ENCODE measurements at places on chromosomes 4 and X.
A peak's percentile ranks its signal among the peaks of the same experiment; 100 is the strongest.

DNA sequence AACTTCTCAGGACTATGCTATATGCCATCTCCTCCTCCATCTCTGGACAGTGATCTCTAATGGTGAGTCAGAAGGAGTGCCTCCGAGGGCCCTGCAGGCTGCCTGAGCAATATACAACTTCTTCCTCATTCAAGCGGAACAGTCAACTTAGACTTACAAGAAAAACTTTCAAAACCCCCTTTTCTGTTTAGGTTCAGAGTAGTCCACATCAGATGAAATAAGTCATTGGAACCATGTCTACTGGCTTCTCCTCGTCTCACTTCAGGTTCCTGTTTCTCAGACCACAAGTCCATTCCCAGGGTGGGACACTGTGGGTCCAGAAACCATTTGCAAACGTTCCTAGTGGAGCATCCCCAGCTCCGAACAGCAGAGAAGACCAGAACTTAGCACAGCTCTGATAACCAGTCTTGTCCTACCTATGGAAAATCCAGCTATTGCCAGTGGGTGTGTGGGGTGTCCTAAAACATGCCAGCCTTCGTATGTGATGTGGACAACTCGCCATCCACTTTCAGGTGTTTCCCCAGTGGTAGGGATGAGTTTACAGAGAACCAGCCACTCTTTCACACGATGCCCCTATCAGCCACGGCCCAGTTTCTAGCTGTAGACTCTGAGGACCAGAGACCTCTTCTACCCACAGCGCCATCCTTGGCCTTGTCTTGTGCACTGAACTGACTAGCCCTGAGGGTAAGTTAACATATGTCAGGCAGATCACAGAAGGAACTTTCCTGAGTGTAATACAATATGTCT lies 32.7 kb upstream of the NKRF start:
- peak; percentile 29 for DNase-seq

GRCh38 chr4:105068516-105068915 lies 78.2 kb upstream of the TET2 start:
- no peak for DNase-seq

DNA sequence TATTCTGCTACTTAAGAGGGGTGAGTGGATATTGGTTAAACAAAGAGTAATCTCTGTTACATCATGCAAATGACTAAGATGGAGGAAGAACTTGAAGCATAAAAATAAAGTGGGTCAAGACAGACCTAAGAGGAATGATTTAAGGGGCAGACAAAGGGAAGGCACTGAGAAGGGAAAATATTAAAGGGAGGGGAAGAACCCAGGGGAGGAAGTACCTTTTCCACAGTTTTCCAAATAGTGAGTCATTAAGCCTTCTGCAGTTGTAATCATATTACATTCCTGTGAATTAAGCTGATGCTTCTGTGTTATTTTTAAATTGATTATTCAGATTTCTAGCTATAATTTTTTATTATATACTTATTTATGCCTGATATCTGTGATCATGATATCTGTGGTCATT lies 253.3 kb downstream of the CENPC start:
- peak; percentile 1 for DNase-seq

DNA sequence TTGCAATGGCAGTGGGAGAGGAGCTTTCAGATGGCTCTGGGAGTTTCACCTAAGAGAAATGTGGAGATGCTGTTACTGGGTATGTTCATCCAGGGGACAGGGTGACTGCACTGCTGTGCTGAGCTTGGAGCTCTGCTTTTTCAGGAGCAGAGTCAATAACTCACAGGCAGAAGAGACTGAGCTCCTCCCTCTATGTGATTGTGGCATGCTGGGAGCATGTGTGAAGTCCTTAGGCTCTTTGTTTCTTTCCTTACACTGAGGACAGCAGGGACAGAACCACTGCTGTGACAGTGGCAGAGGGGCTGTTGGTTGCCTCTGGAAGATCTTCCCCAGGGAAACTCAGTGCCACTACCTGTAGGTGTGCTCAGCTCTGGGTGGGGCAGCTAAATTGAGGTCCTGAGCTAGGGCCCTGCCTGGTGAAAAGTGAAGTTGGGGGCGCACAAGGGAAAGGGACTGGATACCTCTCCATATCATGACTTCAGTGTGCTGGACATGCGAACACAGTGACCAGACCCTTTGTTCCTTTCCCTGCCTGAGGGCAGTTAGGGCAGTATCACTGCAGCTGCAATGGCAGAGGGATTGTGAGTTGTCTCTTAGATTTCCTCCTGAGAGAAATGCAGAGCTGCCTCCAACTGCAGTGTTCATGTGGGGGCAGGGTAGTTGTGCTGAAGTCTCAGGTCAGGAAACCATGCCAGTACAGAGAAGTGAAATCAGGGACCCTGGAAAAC lies 156.7 kb downstream of the TENT5D start:
- no peak for DNase-seq

- DNase-seq, result peak; percentile 40
Measured at GRCh38 chr4:36054694-36055422, 189.5 kb downstream of the ARAP2 start.

- no peak for DNase-seq
Measured at GRCh38 chr4:7487502-7487901, 52.8 kb upstream of the PSAPL1 start.

DNA sequence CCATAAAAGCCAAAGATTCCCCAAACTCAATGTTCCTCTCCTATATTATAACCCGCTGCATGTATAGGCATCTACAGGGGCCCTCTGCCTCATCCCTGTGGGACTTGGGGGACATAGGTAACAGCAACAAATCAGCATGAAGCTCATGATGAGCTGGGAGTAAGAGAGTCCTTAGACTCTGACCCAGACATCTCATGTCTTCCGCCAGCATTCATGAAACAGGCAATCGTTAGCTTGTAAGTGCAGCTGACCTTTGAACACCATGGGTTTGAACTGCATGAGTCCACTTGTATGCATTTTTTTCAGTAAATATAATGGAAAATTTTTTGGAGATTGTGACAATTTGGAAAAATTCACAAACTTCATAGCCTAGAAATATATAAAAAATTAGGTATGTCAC lies 10.4 kb upstream of the SCOC start:
- no peak for DNase-seq

GRCh38 chr4:90546114-90546513 lies 418.9 kb downstream of the CCSER1 start:
- DNase-seq, result peak; percentile 38

DNA sequence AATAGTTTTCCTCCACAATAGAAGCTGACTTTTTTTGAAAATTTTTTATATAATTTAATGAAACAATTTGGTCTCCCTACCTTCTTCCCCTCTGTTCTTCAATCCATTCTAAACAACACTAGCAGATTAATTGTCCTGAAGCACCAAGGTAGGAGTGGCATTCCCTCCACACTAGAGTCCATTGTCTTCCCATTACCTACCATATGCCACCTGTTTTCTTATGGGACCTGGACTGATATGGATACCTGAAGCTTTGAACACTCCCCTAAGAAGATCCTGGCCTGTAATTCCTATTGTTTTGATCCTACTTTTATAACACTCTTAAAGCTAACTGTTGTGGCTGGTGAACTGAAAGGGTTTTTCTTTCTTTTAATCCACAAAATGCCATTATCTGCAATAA lies 92.0 kb downstream of the APBB2 start:
- no peak for DNase-seq

DNA sequence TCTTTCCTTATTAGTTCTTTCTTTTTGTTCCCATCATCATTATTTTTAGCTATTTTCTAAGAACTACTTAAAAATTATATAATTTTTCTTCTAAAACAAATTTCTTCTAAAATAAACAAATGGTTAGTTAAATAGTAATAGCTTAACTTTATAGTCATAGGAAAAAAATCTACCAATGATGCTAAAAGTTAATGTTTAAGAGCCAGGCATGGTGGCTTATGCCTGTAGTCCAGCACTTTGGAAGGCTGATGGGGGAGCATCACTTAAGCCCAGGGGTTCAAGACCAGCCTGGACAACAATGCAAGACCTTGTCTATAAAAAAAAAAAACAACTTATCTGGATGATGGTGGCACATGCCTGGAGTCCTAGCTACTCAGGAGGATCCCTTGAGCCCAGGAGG lies 127.1 kb upstream of the ANXA3 start:
- DNase-seq, result no peak

DNA sequence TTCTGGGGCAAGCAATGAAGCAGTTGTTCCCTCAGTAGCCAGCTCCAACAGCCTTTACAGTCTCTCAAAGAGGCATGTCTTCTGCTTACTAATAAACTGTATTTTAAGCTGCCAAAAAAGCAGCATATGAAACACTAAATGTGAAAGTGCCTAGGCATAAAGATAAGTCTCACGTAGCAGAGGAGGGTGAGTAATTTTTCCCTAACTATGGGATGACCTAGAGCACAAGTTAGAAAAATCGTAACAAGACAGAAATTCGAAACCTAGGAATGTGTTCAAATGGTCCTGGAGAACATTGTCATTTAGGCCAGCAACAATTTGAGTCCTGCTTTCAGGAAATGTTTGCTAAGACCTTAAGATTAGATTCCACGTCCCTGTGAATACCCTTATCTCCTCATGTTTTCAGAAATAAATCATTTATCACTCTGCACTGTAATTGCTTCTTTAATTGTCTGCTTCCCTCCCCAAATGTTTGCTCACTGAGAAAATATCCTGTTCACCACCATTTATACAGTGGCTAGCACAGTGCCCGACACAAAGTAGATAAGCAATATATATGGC lies 222.2 kb downstream of the KCNIP4 start:
- DNase-seq, result peak; percentile 66

DNA sequence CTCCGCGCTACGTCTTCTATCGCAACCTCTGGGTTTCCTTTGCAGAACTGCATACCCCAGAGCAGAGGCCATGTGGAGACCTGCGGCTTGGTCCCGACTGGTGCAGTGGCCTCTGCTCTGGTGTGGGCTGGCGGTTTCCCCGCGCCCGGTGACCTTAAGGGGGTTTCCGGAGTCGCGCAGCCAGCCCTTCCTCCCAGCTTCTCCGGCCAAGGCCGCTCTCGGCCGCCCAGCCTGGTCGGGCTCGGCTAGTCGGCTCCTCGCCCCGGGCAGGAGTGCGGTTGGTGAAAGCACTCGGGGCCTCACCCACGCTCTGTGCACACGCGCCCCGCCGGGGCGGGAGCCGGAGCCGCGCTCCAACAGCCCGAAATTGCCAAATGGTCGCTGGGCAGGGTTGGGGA lies 84.9 kb downstream of the BCOR start:
- peak; percentile 65 for DNase-seq

- DNase-seq, result no peak
Measured at GRCh38 chr4:22587253-22587652, 71.4 kb upstream of the ADGRA3 start.

All from M059J (cell line).